ENCODE measurements at places on chromosomes 4 and X.

GRCh38 chrX:110248578-110248977 is 69.3 kb downstream of the AMMECR1 start:
- no peak for DNase-seq

GRCh38 chr4:70654605-70655011 is 11.7 kb downstream of the JCHAIN start:
- DNase-seq, result no peak

GRCh38 chrX:148784856-148785255 is 284.4 kb downstream of the AFF2 start:
- DNase-seq, result no peak

- DNase-seq, result no peak
Measured at GRCh38 chr4:183507925-183508696, 3.3 kb downstream of the ING2 start.

- no peak for DNase-seq
Measured at GRCh38 chr4:26372525-26373172, 51.8 kb downstream of the RBPJ start.

- no peak for DNase-seq
Measured at GRCh38 chr4:142567620-142568451, 278.3 kb downstream of the INPP4B start.

- DNase-seq, result no peak
Measured at GRCh38 chr4:163694385-163694784, 199.9 kb downstream of the TMA16 start.

- DNase-seq, result no peak
Measured at GRCh38 chr4:161799710-161800109, 364.1 kb downstream of the FSTL5 start.
